ENCODE measurements at places on chromosomes 6 and 20.

DNA sequence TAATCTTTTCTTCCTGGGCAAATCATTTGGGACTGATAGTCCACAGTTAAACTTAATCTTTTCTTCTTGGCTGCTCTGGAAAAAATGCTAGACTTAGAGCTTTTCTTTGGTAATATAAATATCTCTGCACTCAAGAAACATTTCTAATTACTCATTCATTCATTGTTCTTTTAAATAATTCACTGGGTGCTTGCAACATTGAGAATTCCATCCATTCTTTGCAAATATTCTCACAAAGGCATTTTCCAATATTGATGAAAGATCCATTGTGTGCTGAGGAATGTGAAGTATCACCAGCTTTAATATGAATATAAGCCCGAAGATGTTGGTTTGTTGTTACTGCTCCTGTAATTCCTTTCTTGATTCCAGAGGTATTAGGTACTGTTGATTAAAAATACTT lies 38.4 kb downstream of the AKAP7 start:
- DNase-seq, result peak; percentile 44

DNA sequence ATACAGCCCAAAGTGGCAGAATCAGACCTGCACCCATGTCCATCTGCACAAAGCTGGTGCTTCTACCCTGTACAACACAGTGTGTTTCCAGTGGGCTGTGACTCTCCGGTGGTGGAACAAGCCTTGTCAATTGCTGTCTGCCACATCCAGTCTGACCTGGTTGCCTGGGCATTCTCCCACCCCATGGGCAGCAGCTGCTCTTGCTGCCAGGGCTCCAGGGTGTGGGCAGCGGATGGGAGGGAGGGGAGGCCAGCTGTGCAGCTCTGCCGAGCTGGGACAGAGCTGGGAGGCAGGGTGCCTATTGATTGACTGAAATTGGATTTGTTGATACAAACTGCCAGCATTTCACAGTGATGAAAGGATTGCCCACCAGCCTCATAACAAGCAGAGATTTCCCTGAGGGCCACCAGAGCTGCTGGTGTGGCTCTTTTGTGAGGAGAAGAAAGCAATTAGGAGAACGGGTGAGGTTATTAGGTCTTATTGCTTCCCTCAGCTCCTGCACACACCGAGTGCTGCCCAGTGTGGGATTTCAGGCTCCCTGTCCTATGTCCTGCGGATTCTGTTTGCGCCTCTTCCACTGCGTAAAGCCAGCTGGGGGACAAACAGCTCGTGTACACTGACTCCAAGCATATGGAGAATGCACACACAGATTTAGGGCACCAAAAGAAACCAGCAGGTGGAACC lies 150.8 kb downstream of the NRN1 start:
- DNase-seq, result no peak

DNA sequence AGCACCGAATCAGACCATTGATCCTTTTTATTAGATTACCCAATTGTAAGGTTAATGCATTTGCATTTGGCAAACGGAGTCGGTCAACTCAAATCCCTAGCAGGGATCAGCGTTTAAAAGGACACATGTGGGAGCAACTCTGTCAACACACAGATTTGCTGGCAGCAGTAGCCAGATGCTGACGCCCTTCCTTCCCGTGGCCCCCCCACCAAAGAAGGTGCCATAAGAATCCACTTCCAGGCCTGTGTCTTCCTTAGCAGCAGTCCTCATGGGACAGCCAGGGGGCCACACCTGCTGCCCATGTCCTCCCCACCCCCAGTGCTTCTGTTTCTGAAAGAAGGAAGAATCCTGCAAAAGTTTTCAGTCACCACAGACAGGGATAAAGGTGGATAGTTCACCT lies 24.5 kb upstream of the MAFB start:
- DNase-seq, result no peak

DNA sequence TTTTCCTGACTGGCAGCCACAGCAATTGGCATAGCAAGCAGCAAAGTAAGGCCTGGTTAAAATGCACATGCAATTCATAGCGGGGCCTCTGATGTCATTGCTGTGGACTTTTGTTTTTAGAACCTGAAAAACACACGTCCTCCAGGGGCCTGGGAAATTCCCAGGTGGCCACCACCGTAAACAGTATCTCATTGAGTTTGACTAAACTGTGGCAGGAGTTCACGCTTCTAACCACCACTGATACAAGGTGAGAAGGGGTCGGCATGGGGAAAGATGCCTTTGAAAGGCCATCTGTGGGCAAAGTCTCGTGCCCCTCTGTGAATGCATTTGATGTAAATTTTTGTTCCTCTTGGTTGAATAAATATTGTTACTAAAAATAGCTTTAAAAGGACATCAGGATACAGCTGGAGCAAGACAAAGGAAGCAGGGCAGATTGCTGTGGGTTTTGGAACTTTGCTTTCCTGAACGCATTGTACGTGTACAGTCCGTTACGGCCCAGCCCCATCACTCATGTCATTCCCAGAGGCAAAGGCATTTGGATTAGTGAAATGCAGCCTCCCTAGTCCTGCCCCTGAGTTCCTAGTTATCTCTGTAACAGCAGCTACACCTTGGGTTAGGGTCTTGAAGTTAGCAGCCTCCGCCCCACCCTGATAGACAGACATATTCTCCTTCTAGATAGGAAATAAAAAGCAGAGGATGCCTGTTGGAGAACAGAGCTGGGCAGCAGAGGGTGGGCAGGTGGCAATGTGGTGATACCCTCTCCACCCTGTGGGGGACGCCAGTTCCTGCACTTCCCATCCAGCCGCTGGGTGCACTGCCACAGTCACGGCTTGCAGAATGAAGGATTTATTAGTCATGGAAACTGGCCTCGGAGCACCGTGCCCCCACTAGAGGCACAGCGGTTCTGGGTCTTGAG lies 80.3 kb downstream of the ZDHHC14 start:
- peak; percentile 60 for DNase-seq

DNA sequence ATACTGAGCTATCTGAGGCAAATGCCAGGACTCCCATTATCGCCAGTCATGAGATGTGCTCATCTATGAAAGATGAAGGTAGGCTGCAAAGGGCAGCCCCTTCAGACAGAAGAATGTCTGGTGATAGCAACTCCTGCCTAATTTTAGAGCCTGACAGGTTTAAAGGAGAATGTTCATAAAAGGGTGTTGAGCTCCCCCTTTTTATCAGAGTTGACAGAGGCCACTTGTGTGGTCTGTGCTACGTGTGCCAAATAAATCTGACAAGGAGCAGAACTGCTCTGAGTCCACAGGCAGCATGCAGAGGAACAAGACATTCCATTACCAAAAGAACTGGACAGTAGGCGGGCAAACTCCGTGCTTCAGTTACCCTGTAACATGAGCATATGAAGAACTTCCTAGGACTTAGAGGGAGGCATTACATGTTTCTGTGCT lies 101.8 kb downstream of the PREP start:
- peak; percentile 6 for DNase-seq

- no peak for DNase-seq
Observed at GRCh38 chr6:105968603-105969333, 117.4 kb upstream of the PRDM1 start.

DNA sequence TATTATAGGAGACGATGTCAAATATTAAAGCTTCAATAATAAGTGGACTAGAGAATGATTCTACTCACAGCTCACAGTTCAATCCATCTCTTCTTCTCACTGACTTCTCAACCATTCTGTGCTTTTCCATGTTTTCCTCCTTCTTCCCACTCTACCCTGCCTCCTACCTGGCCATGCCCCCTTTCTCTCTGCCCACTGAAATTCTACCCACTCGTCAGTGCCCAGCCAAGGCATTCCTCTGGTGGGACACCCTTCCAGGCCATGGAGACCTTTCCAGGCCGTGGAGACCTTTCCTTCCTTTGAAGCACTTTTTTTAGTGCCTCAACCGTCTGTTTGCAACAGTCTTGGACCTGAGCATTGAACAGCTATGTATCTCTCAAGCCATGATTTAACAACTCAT lies 18.5 kb downstream of the BACH2 start:
- no peak for DNase-seq

DNA sequence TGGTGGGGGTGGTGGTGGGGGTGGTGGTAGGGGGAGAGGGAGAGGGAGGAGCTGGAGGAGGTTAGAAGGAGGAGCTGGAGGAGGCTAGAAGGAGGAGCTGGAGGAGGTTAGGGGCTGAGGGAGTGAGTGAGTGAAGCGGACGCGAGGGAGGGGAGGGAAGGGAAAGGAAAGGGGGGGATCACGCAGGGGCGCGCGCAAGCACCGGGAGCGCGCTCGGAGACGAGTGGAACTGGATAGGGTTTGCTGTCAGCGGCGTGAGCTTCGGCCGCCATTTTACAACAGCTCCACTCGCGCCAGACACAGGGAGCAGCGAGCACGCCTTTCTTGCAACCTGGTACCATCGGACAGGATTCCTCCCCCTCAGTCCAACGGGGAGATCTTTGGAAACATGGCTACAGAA lies 90.5 kb upstream of the FERMT1 start:
- no peak for DNase-seq

- DNase-seq, result no peak
Observed at GRCh38 chr6:42125663-42126062, 16.8 kb downstream of the C6orf132 start.

GRCh38 chr20:18287915-18288748 lies at the start of gene ZNF133:
Gene ZNF133, plus strand, starts transcription at chr20:18288527. Its CDS starts 17,160 bp downstream, at chr20:18305687.
- DNase-seq, result peak; percentile 94

DNA sequence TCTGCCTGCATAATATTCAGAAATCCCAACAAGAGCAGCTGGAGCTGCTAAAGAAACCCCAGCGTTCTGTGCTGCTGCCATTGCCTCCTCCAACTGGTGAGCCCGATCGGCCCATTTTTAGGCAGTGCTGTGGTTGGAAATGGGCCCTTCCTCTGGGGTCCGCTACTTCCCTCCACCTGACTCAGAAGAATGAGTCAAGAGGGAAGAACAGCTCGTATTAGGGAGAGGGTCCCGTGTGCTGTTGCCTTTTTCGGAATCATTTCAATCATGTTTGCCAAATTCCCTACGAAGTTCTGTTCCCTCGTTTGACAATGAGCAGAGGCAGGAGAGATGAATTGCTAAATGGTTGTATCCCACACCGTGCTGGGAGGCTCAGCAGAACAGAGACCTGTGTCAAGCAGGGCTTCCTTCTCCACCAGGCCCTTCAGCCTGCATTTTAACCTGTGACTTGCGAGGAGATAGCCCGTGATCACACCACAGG lies 38.4 kb downstream of the THBS2 start:
- no peak for DNase-seq

- DNase-seq, result no peak
Observed at GRCh38 chr20:59740621-59741020, 136.3 kb downstream of the PHACTR3 start.

DNA sequence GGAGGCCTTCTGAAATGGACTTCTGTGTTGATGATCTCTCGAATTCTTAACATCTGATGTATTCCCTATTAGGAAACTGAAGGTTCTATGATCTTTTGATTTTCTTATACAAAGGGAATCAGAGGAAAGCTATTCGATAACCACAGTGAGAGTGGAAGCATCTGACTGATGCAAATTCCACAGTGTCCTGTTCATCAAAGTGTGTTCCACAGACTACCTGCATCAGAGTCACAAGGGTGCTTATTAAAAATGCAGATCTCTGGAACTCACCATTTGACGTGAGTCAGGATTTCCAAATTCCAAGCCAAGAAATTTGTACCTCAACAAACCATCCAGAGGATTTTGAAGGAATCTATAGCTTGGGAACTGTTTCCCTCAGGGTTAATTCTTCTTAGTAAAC lies 4.4 kb upstream of the MEP1A start:
- no peak for DNase-seq

DNA sequence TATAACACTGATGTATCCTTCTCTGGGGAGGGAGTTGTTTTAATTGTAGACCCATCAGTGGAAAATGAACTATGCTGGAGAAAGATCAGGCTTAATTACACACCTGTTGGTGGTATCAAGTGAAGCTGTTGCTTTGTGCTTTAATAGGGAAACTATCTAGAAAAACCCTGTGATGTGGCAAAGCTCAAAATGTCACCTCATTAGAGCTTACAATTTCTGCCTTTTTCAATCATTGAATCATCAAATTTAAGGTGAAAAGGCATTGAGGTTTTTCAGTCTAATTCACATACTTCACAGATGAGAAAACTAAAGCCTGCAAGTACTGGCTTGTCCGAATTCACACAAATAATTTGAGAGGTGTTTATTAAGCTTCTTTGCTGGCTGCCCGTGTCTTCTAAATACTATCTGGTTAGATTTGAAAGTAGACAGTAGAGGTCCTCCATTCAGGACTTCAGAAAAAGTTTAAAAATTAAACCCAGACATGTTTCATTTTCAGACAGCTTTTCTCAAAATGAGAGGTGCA lies 143.3 kb upstream of the MAP3K7 start:
- no peak for DNase-seq

GRCh38 chr20:35286077-35286898 lies 1.7 kb upstream of the EIF6 start:
- no peak for DNase-seq

- peak; percentile 42 for DNase-seq
Observed at GRCh38 chr6:33622456-33623431, 1.6 kb downstream of the ITPR3 start.

- DNase-seq, result peak; percentile 35
Observed at GRCh38 chr6:144481527-144481926, 196.4 kb downstream of the UTRN start.

DNA sequence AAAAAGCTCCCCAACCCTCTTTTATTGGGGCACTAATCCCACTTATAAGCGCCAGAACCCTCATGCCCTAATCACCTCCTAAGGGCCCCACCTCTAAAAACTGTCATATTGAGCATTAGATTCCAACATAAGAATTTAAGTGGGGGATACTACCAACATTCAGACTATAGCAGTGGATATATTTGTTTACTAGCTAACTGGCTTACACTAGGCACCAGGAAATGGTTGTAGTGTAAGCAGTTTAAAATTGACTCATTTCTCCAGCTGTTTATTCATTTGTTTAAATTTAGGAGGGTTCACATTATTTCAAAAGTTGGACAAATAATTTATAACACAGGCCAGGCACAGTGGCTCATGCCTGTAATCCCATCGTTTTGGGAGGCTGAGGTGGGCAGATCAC lies 22.9 kb downstream of the MTO1 start:
- DNase-seq, result no peak
